ENCODE measurements at places on chromosomes 12 and 14. TPM values are rescaled to one million over a fixed set of nuclear protein-coding genes. Genes with fewer than 3 reads are reported as not detected.

The MIP gene
- not detected for total RNA-seq

The DNAI7 gene
- 0.18 TPM for total RNA-seq

The ANG gene
- total RNA-seq: 8.7 TPM

The NYNRIN gene
- 0.26 TPM for total RNA-seq

Data from A549 treated with GW870086 at 1 μM for 4 hours (cell line).